Naive thymus-derived CD4-positive, alpha-beta T cell (primary cell): ENCODE measurements at places on chromosomes 1 and 21. TPM values are rescaled to one million over a fixed set of nuclear protein-coding genes. Genes with fewer than 3 reads are reported as not detected.
A peak's percentile ranks its signal among the peaks of the same experiment; 100 is the strongest.

DNA sequence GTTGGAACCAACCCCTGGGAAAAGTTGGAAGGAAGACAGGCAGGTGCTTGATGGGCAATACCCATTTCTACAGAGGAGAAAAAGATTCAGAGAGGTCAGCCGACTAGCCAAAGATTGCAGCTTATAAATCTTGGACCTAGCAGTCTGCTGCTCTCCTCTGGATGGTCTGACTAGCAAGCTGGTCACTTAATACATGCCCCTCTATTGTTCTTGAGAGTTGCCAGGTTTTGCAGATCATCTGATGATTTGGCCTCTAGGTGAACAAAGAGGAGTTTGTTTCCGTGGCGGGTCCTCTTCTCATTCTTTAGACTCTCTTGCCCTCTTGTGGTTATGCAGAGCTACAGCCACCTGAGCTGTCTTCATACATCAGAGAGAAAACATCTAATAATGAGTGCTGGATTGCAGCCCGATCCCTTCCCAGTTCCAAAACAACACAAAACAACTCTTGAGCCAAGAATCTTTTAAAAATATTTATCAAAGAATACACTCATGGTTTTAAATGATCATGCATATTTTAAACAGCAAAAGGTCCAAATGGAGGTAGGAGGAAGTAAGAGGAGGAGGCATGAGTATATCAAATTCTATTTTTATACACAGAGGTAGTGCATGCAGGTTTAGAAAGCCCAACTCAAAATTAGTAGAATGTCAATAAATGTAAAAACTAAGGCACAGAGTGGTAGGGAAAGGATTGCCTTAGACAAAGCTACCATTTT lies 115.7 kb downstream of the SLC30A10 start:
- H3K36me3 ChIP-seq, result no peaks in the 10 kb centered on the region
- H3K27me3 ChIP-seq, result no peaks in the 10 kb centered on the region
- no peak overlapping the region for H3K4me3 ChIP-seq
- H3K4me1 ChIP-seq, result no peaks in the 10 kb centered on the region
- no peak for DNase-seq

GRCh38 chr1:214455479-214455878 lies 95.9 kb downstream of the PTPN14 start:
- no peaks in the 10 kb centered on the region for H3K36me3 ChIP-seq
- H3K4me1 ChIP-seq, result no peaks in the 10 kb centered on the region
- no peak overlapping the region for H3K4me3 ChIP-seq
- DNase-seq, result no peak
- peaks cover 4% of the 10 kb centered on the region for H3K27me3 ChIP-seq

DNA sequence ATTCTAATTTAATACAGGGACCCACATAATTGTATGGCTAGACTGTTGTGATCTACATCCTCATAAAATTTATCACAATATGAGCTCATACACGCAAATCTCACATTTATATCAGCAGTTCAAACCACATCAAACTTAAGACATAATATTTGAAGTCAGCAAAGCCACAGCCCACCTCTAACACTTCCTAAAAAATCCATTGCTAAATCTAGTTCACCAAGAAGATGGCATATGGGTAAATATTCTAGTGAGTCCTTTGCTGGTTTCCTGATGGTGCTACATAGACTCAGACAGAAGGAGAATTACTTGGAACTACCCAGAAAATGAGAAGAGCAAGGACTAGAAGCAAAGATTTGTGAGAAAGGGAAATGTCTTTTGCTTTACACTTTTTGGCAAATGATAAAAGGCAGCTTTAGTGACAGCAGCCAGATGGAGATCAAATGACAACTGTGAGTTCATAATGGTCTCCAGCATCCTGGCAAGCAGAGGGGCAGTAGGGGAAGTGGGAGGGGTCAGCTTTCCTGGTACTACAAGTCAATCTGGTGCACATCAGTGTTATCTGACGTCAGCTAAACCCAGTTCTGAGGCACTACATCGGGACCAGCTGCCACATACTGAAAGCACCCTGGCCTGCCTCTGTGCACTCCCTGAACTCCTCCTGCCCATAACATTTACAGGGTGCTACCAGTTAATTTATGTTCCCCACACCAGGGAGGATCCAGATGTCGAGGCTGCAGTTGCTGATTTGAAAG lies 10.6 kb upstream of the GADD45A start:
- no peak overlapping the region for H3K27ac ChIP-seq
- H3K4me1 ChIP-seq, result peaks cover 22% of the 10 kb centered on the region
- no peaks in the 10 kb centered on the region for H3K27me3 ChIP-seq
- DNase-seq, result peak; percentile 22

The FCN3 gene
- not detected for total RNA-seq

- no peak overlapping the region for H3K4me3 ChIP-seq
- H3K36me3 ChIP-seq, result no peaks in the 10 kb centered on the region
- no peak for DNase-seq
These were observed 15.4 kb downstream of the COL18A1 start for GRCh38 chr21:45420061-45421041.

The CELA3A gene
- total RNA-seq, result not detected

The SPATA46 gene
- not detected for total RNA-seq

- no peak for DNase-seq
- H3K4me3 ChIP-seq, result no peak overlapping the region
- H3K27ac ChIP-seq, result no peak overlapping the region
- H3K4me1 ChIP-seq, result no peaks in the 10 kb centered on the region
- H3K27me3 ChIP-seq, result no peaks in the 10 kb centered on the region
These were observed 15.2 kb downstream of the HYI start for GRCh38 chr1:43438576-43438952.

- H3K27ac ChIP-seq, result no peak overlapping the region
- no peak overlapping the region for H3K4me3 ChIP-seq
- H3K27me3 ChIP-seq, result no peaks in the 10 kb centered on the region
- H3K4me1 ChIP-seq, result no peaks in the 10 kb centered on the region
- H3K36me3 ChIP-seq, result no peaks in the 10 kb centered on the region
- DNase-seq, result no peak
These were observed 28.3 kb downstream of the RAB3GAP2 start for GRCh38 chr1:220243947-220244346.
